ENCODE measurements at places on chromosomes 1 and 21. TPM values are rescaled to one million over a fixed set of nuclear protein-coding genes. Genes with fewer than 3 reads are reported as not detected.

DNA sequence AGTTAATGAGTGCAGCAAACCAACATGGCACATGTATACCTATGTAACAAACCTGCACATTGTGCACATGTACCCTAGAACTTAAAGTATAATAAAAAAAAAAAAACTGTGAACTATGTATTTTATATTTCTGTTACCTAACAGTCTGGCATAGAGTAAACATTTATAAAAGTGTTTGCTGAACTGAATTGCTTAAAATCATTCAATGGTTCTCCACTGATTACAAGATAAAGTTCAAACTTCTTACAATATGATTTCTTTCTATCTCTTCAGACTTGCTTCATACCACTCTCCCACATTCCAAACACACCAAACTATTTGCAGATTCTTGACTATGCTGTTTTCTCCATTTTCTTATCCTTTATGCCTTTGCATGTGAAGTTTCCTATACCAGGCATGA, 89.9 kb downstream of the UROD start:
- no peak for DNase-seq

- DNase-seq = peak; percentile 55
Observed at GRCh38 chr1:110283677-110284076, 55.5 kb upstream of the RBM15 start.

DNA sequence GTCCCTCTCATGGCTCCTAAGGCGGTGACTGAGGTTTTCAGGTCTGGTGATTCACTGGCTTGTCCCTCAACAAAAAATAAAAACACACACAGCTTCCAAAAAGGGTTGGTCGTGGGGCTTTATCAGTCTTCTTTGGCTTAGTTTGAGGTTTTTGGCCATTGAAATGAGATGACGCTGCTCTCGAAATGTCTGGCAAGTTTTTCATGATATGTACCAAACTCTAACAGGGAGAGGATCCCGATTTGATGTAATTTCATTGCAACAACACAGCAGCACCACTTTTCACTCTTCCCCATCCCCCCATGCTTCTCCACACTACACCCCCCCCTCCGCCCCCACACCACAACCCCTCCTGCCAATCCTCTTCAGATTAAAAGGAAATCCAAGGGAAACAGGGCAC, 187.1 kb upstream of the NFIA start:
- DNase-seq = no peak

DNA sequence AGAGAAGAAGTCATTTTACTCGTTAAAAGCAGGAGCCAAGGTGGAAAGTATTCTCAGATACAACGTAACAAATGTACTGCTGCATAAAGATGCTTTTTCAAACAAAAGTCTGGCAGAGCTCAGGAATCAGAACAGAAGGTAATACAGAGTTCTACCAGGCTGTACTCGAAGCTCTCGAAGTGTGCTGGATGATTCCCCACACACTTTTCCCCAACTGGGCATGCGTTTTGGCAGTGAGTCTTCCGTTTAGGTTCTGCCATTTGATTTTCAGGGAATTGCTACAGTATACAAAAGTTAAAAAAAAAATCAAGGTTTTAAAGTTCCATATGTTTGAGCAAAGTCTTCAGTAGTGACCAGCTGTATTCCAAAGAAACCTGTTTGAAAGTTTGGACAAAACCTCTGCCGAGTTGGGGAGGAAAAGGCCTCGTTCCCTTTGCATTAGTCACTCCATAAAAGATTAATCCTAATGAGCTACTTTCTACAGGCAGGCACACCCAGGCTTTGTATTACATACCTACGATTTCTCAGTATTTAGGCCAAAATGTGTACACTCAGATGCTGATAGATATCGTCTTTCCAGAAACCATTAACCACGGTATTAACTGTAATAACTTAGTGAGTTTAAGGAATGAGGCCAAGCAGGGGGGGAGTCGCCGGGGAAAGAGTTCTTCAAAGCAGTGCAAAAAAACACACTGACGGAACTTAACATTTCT, 477.1 kb downstream of the LMO4 start:
- DNase-seq = no peak

Gene NR5A2
- total RNA-seq = not detected

DNA sequence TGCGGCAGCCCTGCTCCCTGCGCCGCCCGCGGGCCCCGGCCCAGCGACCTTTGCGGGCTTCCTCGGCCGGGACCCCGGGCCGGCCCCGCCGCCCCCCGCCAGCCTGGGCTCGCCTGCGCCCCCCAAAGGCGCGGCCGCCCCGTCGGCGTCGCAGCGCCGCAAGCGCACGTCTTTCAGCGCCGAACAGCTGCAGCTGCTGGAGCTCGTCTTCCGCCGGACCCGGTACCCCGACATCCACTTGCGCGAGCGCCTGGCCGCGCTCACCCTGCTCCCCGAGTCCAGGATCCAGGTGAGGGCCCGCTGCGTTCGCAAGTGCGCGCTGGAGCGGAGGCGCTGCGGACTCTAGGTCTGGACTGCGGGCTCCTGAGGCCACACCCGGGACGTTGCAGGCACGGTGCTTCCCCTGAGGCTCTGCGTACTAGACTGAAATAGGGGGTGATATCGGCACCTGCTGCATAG, 351 bp downstream of the MIXL1 start:
- peak; percentile 65 for DNase-seq

Gene USP48
- 50.1 TPM for total RNA-seq

Gene SIK1
- 3.3 TPM for total RNA-seq

DNA sequence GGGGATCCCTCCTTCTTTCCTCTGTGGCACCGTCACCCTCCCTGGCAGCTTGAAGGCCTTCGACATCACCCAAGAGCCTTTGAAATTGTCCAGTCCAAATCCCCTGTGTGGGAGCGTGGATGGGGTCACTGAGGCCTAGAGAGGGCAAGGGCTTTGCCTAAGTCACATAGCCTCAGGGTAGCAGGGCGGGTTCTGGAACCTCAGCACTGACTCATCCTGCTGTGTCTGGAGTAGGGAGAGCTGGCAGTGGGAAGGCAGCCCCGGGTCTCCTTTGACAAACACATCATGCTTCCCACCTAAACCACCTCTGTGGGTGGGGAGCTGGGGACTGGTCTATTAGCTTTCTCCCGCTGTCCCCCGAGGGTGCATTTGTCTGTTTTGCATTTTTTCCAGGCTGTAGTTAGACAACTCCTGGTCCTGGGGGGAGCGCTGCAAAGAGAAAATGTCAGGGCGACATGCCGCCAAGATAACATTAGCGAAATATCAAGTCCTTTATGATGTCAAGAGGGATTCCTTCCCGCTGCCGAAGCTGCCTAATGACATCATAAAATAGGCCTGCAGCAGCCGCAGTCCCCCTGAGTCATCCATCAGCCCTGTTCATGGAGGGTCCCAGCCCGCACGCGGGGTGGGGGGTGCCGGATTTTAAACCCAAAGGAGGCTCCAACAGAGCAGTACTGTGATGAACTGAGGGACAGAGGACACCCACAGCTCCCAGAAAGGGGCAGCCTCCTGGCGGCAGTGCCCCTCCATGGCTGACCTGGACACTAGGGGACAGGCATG, 77.0 kb upstream of the POU3F1 start:
- DNase-seq = peak; percentile 78

DNA sequence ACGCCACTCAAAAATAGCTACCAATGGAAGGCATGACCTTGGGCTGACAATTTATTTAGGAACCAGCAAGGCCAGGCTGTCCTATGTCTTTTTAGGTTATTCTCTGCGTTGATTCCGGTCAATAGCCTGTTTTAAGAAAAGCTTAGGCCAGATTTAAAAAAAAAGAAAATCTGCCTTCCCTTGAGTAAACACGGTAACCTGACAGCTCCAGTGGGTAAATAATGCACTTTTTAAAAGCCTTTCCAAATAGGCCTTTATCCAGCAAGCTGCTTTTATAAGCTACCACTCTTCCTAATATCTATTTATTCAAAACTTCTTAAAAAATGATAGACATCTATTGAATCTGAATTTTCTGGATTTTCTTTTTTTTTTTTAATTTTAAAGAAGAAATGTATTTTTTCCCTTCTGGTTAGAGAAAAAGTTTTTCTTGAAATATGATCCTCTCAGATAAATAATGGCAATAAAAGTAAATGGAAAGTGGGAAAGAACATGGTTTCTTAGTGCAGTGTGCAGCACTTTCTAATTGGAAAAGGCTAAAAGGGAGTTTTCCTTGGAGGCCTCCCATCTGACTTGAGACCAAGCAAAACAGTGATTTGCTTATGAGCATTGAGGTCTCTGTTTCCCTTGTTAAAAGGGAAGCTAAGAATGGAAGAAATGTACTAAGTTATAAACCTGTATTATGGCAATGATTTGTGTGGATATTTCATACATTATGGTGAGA, 281.0 kb upstream of the RUNX1 start:
- DNase-seq = no peak

Data from osteoblast (primary cell).